ENCODE measurements at places on chromosomes 13 and 19. TPM values are rescaled to one million over a fixed set of nuclear protein-coding genes. Genes with fewer than 3 reads are reported as not detected.

The GPC5 gene
- not detected for total RNA-seq

The LGALS14 gene
- total RNA-seq, result not detected

The PAN3 gene
- 8.2 TPM for total RNA-seq

The FXYD3 gene
- 1.1 TPM for total RNA-seq

The ZNF99 gene
- not detected for total RNA-seq
